Activated T-helper 2 cell treated with anti-CD3 and anti-CD28 coated beads, Interferon-gamma antibody, Interleukin-2, Interleukin-4, amounts not matched to agents 10 μg/mL and 5 μg/mL and 100 μg/mL, durations not matched to agents 14 hours and 24 hours and 36 hours (primary cell): ENCODE measurements at places on chromosomes 2 and 18. TPM values are rescaled to one million over a fixed set of nuclear protein-coding genes. Genes with fewer than 3 reads are reported as not detected.

ABCA12 gene
- not detected in 2 replicates for total RNA-seq

DNER gene
- total RNA-seq = not detected in 2 replicates

FSIP2 gene
- 0.21 and 0.28 TPM in 2 replicates for total RNA-seq

TRABD2A gene
- 67.9 and 71.2 TPM in 2 replicates for total RNA-seq

FAM210A gene
- 30.3 and 33.8 TPM in 2 replicates for total RNA-seq

SCLY gene
- 98.6 and 102 TPM in 2 replicates for total RNA-seq

DNA sequence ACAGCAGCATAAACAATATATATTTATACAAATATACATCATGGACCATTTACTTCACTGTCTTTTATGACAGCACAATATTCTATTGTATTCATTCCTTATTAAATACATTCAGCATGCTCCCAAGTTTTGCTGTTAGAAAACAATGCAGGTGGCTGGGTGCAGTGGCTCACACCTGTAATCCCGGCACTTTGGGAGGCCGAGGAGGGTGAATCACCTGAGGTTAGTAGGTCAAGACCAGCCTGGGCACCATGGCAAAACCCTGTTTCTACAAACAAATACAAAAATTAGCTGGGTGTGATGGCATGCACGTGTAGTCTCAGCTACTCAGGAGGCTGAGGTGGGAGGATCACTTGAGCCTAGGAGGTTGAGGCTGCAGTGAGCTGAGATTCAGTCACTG, 39.0 kb downstream of the NPC1 start:
- H3K4me1 ChIP-seq = peaks cover 3% of the 10 kb centered on the region
- H3K27ac ChIP-seq = no peak overlapping the region
- no peak overlapping the region for H3K4me3 ChIP-seq
- no peaks in the 10 kb centered on the region for H3K27me3 ChIP-seq
- H3K36me3 ChIP-seq = peaks cover 77% of the 10 kb centered on the region

DNA sequence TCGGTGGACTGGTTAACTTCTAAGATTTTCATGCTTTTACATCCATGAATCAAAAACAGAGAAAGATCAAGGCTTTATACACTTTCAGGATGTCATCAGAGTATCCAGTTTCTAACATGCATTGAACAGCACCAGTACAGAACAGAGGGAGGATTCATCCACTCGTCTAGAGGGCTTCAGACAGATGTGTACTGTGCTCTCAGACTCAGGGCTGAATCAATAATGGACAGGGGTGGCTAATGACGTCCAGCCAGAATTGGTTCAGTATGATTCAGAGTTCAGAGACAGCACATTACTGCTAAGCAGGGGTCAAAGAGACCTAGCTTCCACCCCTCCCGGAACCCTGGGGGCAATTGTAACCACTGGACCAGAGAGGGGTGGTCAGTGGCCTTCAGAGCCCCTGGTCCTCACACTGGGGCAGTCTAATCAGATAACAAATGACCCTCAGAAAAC, 37.3 kb downstream of the RNU4ATAC start:
- peaks cover 26% of the 10 kb centered on the region for H3K4me1 ChIP-seq
- H3K36me3 ChIP-seq = peaks cover 28% of the 10 kb centered on the region
- DNase-seq = no peak
- no peak overlapping the region for H3K4me3 ChIP-seq
- H3K27ac ChIP-seq = no peak overlapping the region
- H3K27me3 ChIP-seq = no peaks in the 10 kb centered on the region

- peaks cover 60% of the 10 kb centered on the region for H3K36me3 ChIP-seq
- H3K4me3 ChIP-seq = no peak overlapping the region
- H3K27me3 ChIP-seq = no peaks in the 10 kb centered on the region
- H3K27ac ChIP-seq = no peak overlapping the region
- DNase-seq = no peak
Measured at GRCh38 chr18:24083550-24083949, 55.3 kb upstream of the CABYR start.

GRCh38 chr2:216194013-216194412, 84.9 kb downstream of the XRCC5 start:
- peaks cover 43% of the 10 kb centered on the region for H3K4me1 ChIP-seq
- no peak overlapping the region for H3K4me3 ChIP-seq
- H3K36me3 ChIP-seq = peaks cover 83% of the 10 kb centered on the region

DNA sequence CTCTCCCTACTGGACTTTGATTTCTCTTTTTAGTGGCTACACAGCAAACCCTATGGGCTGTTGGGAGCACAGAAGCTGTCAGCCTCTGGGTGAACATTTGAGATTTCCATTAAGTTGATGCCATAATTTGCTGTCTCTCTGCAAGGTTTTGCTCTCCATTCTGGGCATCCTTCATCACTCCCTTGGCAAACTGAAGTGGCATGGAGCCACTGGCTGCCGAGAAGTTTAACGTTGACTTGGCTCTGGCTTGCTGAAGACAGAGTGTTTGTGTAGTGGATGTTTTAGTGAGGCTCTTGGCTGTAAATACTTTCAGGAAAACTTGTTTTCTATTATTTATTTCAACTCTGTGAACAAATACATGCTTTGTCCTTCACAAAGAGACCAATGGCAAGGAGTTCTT, 91.5 kb downstream of the ALK start:
- no peak for DNase-seq
- H3K4me3 ChIP-seq = no peak overlapping the region
- H3K4me1 ChIP-seq = no peaks in the 10 kb centered on the region
- H3K27ac ChIP-seq = no peak overlapping the region
- peaks cover 2% of the 10 kb centered on the region for H3K27me3 ChIP-seq

- no peak overlapping the region for H3K27ac ChIP-seq
- H3K36me3 ChIP-seq = no peaks in the 10 kb centered on the region
- no peaks in the 10 kb centered on the region for H3K4me1 ChIP-seq
- no peak for DNase-seq
Measured at GRCh38 chr2:55907686-55908085, 15.9 kb downstream of the EFEMP1 start.

GRCh38 chr2:239629926-239630617, 229.3 kb upstream of the HDAC4 start:
- H3K4me1 ChIP-seq = peaks cover 19% of the 10 kb centered on the region
- no peaks in the 10 kb centered on the region for H3K36me3 ChIP-seq
- no peak overlapping the region for H3K4me3 ChIP-seq
- no peak for DNase-seq

- no peak overlapping the region for H3K27ac ChIP-seq
- H3K4me1 ChIP-seq = peaks cover 7% of the 10 kb centered on the region
- H3K4me3 ChIP-seq = no peak overlapping the region
- peaks cover 40% of the 10 kb centered on the region for H3K27me3 ChIP-seq
- DNase-seq = no peak
- no peaks in the 10 kb centered on the region for H3K36me3 ChIP-seq
Measured at GRCh38 chr2:11478899-11479605, 13.1 kb upstream of the E2F6 start.

DNA sequence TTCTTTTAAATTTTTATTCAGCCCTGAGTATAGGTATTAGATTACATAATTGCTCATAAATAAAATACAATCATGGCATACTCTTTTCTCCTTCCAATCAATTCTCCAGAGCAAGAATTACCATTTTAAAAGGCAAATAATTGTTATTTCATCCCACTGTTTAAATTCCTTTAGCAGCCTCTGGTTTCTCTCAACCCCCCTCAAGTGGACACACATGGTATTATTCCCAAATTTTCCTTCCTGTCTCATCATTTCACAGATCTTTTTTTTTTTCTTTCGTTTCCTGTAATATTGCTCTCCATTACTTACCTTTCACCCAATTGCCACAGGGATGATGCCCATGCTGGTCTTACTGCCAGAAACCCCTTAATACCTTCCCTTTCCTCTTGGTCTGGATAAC, 385.2 kb downstream of the RIT2 start:
- H3K36me3 ChIP-seq = no peaks in the 10 kb centered on the region
- no peak overlapping the region for H3K27ac ChIP-seq
- DNase-seq = no peak
- H3K27me3 ChIP-seq = no peaks in the 10 kb centered on the region
- H3K4me3 ChIP-seq = no peak overlapping the region
- H3K4me1 ChIP-seq = no peaks in the 10 kb centered on the region

GRCh38 chr18:37524498-37525261, 40.9 kb downstream of the CELF4 start:
- peaks cover 2% of the 10 kb centered on the region for H3K4me1 ChIP-seq
- H3K27ac ChIP-seq = no peak overlapping the region
- no peak overlapping the region for H3K4me3 ChIP-seq
- DNase-seq = no peak
- peaks cover 33% of the 10 kb centered on the region for H3K27me3 ChIP-seq
- no peaks in the 10 kb centered on the region for H3K36me3 ChIP-seq

GRCh38 chr2:178756343-178756742, 50.9 kb downstream of the TTN start:
- no peaks in the 10 kb centered on the region for H3K27me3 ChIP-seq
- peaks cover 2% of the 10 kb centered on the region for H3K36me3 ChIP-seq
- H3K27ac ChIP-seq = no peak overlapping the region
- no peak overlapping the region for H3K4me3 ChIP-seq
- H3K4me1 ChIP-seq = peaks cover 7% of the 10 kb centered on the region

DNA sequence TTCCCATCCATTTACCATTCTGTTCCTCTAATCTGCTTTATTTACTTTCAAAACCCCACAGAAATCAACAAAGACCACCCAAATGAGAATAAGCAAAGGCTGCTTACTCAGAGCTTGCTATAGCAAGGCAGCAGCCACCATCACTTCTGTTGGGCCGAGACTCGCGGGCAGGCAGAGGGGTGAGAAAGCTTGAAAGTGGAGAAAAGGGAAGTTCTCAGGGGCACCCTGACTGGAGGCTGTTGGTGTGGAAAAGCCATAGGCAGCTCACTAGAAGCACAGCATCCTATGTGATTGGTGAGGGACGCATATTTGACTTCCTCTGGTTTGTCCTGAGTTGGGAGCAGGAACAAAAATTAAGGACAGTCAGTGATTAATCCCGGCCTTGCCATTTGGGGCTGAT, 269.7 kb upstream of the THSD7B start:
- H3K4me3 ChIP-seq = no peak overlapping the region
- H3K27ac ChIP-seq = no peak overlapping the region
- H3K4me1 ChIP-seq = no peaks in the 10 kb centered on the region
- H3K27me3 ChIP-seq = peaks cover 2% of the 10 kb centered on the region

DNA sequence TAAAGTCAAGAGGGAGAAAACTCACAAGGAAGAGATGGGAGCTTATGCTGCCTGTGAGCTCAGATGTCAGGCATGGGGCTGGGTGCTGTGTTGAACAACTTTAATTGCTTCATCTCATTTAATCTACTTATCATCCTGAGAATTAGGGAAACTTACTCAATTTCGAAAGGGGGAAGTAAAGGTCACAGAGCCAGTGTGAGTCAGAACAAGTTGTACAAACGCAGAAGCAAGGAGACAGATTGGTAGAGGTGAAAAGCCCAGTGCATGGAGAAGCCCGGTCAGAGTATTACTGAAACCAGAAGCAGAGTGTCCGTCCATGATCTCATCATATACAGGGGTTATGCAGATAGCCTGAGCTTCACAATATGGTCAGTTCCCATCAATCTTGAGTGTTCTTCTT, 281.1 kb upstream of the POU3F3 start:
- no peaks in the 10 kb centered on the region for H3K4me1 ChIP-seq
- no peak overlapping the region for H3K4me3 ChIP-seq
- no peaks in the 10 kb centered on the region for H3K27me3 ChIP-seq
- H3K27ac ChIP-seq = no peak overlapping the region

DNA sequence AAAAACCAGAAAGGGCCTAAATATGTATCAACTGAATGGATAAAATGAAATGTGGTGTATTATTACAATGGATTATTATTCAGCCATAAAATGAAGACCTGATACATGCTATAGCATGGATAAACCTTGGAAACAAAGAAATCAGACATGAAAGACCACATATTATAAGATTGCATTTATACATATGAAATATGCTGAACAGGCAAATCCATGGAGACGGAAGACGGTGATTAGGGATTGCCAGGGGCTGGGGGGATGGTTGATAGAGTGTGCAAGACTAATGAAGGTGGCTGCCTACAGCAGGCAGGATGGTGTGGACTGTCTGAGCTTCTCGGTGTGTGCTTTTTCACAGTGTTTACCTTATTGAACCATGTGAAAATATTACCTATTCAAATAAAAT, 11.4 kb upstream of the AFG3L2 start:
- no peak for DNase-seq
- H3K4me3 ChIP-seq = no peak overlapping the region
- H3K36me3 ChIP-seq = no peaks in the 10 kb centered on the region
- H3K4me1 ChIP-seq = no peaks in the 10 kb centered on the region

GRCh38 chr2:189155795-189156194, 23.8 kb downstream of the COL5A2 start:
- no peak overlapping the region for H3K27ac ChIP-seq
- H3K4me1 ChIP-seq = no peaks in the 10 kb centered on the region
- no peak for DNase-seq
- no peaks in the 10 kb centered on the region for H3K27me3 ChIP-seq
- no peaks in the 10 kb centered on the region for H3K36me3 ChIP-seq

DNA sequence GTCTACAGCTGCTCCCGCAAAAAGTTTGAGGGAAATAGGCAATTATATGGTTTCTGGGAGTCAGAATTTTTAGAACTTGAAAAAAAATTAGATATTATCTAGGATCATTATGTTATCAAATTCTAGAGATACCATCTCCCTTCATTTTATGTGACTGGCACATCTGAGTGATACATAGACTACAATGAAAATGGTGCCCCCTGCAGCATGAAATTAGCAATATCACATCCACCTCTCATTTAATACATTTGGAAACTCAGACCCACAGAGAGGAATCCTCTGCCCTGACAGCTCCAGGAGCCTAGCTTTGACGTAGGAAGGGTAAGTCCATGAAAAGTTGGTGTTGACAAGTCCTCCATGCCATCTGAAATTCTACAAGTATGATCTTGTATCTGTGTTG, 381.6 kb downstream of the SUCLG1 start:
- H3K4me3 ChIP-seq = no peak overlapping the region
- H3K27ac ChIP-seq = no peak overlapping the region
- no peaks in the 10 kb centered on the region for H3K36me3 ChIP-seq

GRCh38 chr2:68561372-68561771, 82.0 kb upstream of the PROKR1 start:
- no peak overlapping the region for H3K4me3 ChIP-seq
- no peaks in the 10 kb centered on the region for H3K36me3 ChIP-seq
- H3K4me1 ChIP-seq = peaks cover 19% of the 10 kb centered on the region

- H3K36me3 ChIP-seq = no peaks in the 10 kb centered on the region
- no peak overlapping the region for H3K4me3 ChIP-seq
- peaks cover 11% of the 10 kb centered on the region for H3K27me3 ChIP-seq
- DNase-seq = no peak
- H3K4me1 ChIP-seq = no peaks in the 10 kb centered on the region
Measured at GRCh38 chr2:156739301-156739700, 303.1 kb downstream of the GPD2 start.

GRCh38 chr2:98923244-98923940, 12.6 kb downstream of the CRACDL start:
- H3K27me3 ChIP-seq = peaks cover 25% of the 10 kb centered on the region
- no peaks in the 10 kb centered on the region for H3K36me3 ChIP-seq
- H3K27ac ChIP-seq = no peak overlapping the region
- H3K4me1 ChIP-seq = no peaks in the 10 kb centered on the region
- no peak for DNase-seq

DNA sequence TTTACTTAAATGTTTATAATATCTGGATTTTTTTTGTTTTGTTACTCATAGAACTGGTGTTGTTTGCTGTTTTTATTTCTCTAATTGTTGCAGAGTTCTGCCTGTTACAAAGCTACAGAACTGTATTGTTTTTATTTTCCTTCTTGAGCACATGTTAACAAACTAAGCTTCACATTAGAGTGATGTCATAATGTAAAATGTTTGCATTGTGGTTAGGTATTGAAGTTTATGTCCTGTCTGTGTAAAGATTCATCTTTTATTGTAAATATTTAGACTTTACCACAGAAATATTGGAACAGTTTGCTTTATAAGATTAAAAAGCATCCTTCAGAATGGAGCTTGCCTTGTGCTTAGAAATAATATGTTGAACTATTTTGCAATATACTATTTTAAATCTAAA, 67.7 kb downstream of the CLIP4 start:
- DNase-seq = no peak
- H3K4me3 ChIP-seq = no peak overlapping the region
- H3K27ac ChIP-seq = no peak overlapping the region
- no peaks in the 10 kb centered on the region for H3K27me3 ChIP-seq
- H3K4me1 ChIP-seq = no peaks in the 10 kb centered on the region
